Cardiac atrium fibroblast (primary cell): ENCODE measurements at places on chromosomes 13 and 19. TPM values are rescaled to one million over a fixed set of nuclear protein-coding genes. Genes with fewer than 3 reads are reported as not detected.

Gene ZNF865
- 2.9 and 5.8 TPM in 2 replicates for total RNA-seq

Gene TMEM91
- total RNA-seq: 10.2 and 16.6 TPM in 2 replicates

Gene ZNF568
- 6.3 and 9.1 TPM in 2 replicates for total RNA-seq

Gene TEX101
- total RNA-seq: not detected in 2 replicates

Gene REXO1
- 6.9 and 10.0 TPM in 2 replicates for total RNA-seq

Gene ENOX1
- total RNA-seq: 1.8 and 6.5 TPM in 2 replicates

Gene CKAP2
- 7.0 and 18.5 TPM in 2 replicates for total RNA-seq

Gene CEACAM21
- total RNA-seq: not detected in 2 replicates

Gene PSG3
- not detected in 2 replicates for total RNA-seq
